GM10248 (cell line): ENCODE measurements at places on chromosomes 6 and 20.

GRCh38 chr6:131694832-131695426, 6.3 kb downstream of the OR2A4 start:
- peak; percentile 62 for DNase-seq

DNA sequence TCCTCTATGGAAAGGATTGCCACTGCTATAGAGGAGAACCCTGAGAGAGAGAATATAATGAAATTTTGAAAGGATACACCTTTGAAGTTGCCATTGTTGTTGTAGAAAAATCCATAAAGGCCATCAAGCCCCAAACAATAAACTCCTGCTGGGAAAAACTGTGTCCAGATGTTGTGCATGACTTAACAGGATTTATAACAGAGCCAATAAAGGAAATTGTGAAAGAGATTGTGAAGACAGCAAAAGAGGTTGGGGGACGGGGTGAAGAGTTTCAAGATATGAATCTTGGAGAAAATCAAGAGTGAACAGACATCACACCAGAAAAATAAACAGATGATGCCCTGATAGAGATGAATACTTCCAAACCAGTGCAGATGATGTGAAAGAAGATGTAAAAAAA, 396.4 kb downstream of the BCKDHB start:
- no peak for DNase-seq

GRCh38 chr6:26330859-26331217, 34.2 kb upstream of the BTN3A2 start:
- no peak for DNase-seq

- no peak for DNase-seq
These were observed 73.5 kb upstream of the ARID1B start for GRCh38 chr6:156703719-156704118.

- no peak for DNase-seq
These were observed 303.8 kb downstream of the COL12A1 start for GRCh38 chr6:74902089-74902488.

DNA sequence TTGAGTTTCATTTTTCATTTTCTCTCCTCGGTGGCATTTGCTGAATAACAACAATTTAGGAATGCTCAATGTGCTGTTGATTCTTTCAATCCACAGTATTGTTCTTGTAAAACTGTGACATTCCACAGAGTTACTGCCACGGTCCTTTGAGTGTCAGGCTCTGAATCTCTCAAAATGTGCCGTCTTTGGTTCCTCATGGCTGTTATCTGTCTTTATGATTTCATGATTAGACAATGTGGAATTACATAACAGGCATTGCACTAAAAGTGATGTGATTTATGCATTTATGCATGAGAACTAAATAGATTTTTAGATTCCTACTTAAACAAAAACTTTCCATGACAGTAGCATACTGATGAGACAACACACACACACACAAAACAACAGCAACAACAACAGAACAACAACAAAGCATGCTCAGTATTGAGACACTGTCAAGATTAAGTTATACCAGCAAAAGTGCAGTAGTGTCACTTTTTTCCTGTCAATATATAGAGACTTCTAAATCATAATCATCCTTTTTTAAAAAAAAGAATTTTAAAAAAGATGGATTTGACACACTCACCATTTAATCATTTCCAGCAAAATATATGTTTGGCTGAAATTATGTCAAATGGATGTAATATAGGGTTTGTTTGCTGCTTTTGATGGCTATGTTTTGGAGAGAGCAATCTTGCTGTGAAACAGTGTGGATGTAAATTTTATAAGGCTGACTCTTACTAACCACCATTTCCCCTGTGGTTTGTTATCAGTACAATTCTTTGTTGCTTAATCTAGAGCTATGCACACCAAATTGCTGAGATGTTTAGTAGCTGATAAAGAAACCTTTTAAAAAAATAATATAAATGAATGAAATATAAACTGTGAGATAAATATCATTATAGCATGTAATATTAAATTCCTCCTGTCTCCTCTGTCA, 88.1 kb downstream of the SNAP25 start:
- DNase-seq: no peak

- DNase-seq: no peak
These were observed 321.3 kb upstream of the JAG1 start for GRCh38 chr20:10994991-10995700.

GRCh38 chr6:166969390-166970002, 13.1 kb upstream of the RNASET2 start:
- no peak for DNase-seq
